ENCODE measurements at places on chromosomes 2 and 18. TPM values are rescaled to one million over a fixed set of nuclear protein-coding genes. Genes with fewer than 3 reads are reported as not detected.

Gene OSBPL1A
- 2.1 TPM for polyA plus RNA-seq

Gene POU3F3
- not detected for polyA plus RNA-seq

Gene ADD2
- not detected for polyA plus RNA-seq

Gene HOXD1
- polyA plus RNA-seq: not detected

Gene LTBP1
- 0.58 TPM for polyA plus RNA-seq

Gene ALKAL2
- polyA plus RNA-seq: 7.5 TPM

Gene C2orf80
- polyA plus RNA-seq: not detected

Gene EFHD1
- not detected for polyA plus RNA-seq

Gene IAH1
- 85.4 TPM for polyA plus RNA-seq

Gene OR6B2
- polyA plus RNA-seq: not detected

Gene CCDC121
- polyA plus RNA-seq: 2.9 TPM

Gene PRSS56
- polyA plus RNA-seq: not detected

Gene IL1A
- not detected for polyA plus RNA-seq

Gene NAT8
- polyA plus RNA-seq: not detected

Gene UCN
- not detected for polyA plus RNA-seq

Gene SLC19A3
- not detected for polyA plus RNA-seq

Gene MTX2
- polyA plus RNA-seq: 8.2 TPM

Gene LBX2
- polyA plus RNA-seq: not detected

Gene GPR17
- not detected for polyA plus RNA-seq

Gene KCNS3
- polyA plus RNA-seq: not detected

Gene RNU2-63P
- polyA plus RNA-seq: not detected

Gene TBR1
- not detected for polyA plus RNA-seq

Gene NTSR2
- not detected for polyA plus RNA-seq

Gene SPATA3
- polyA plus RNA-seq: not detected

Gene EHBP1
- polyA plus RNA-seq: 6.9 TPM

Gene LIMS4
- polyA plus RNA-seq: 2.5 TPM

Gene DUSP11
- polyA plus RNA-seq: 56.0 TPM

Gene CPO
- not detected for polyA plus RNA-seq

Gene DLGAP1
- not detected for polyA plus RNA-seq

Gene TMBIM1
- 119 TPM for polyA plus RNA-seq

Gene CYP27C1
- not detected for polyA plus RNA-seq

Gene COBLL1
- polyA plus RNA-seq: 0.04 TPM

Gene VWA3B
- not detected for polyA plus RNA-seq

Gene ADRA2B
- polyA plus RNA-seq: not detected

Gene CYP27A1
- polyA plus RNA-seq: not detected

Gene COLEC11
- not detected for polyA plus RNA-seq

Gene GLB1L
- not detected for polyA plus RNA-seq

Gene REG3G
- not detected for polyA plus RNA-seq

Gene CYP1B1
- 0.49 TPM for polyA plus RNA-seq

Gene DCDC2C
- polyA plus RNA-seq: not detected

Gene ASB18
- polyA plus RNA-seq: not detected

Gene LONRF2
- polyA plus RNA-seq: not detected
